ENCODE measurements at places on chromosomes 13 and 19.

DNA sequence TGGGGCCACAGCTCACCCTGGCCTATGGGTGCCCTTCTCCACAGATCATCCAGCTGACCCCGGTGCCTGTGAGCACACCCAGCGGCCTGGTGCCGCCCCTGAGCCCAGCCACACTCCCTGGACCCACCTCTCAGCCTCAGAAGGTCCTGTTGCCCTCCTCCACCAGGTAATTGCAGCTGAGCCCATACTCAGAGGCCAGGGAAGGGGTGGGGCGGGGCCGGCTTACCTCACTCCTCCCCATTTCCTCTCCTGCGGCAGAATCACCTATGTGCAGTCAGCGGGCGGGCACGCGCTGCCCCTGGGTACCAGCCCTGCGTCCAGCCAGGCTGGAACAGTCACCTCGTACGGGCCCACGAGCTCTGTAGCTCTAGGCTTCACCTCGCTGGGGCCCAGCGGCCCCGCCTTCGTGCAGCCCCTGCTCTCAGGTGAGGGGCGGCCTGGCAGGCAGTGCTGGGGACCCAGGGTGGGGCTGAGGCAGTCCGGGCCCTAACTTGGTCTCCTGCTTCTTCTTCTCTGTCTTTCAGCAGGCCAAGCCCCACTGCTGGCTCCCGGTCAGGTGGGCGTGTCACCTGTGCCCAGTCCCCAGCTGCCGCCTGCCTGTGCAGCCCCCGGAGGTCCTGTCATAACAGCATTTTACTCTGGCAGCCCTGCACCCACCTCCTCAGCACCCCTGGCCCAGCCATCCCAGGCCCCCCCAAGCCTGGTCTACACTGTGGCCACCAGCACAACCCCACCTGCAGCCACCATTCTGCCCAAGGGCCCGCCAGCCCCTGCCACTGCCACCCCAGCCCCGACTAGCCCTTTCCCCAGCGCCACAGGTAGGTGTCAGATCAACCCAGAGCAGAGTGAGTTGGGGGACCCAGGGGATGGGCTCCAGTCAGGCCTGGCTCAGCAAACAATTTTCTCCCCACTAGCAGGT lies 9.6 kb upstream of the PRR19 start:
- no peak for DNase-seq

DNA sequence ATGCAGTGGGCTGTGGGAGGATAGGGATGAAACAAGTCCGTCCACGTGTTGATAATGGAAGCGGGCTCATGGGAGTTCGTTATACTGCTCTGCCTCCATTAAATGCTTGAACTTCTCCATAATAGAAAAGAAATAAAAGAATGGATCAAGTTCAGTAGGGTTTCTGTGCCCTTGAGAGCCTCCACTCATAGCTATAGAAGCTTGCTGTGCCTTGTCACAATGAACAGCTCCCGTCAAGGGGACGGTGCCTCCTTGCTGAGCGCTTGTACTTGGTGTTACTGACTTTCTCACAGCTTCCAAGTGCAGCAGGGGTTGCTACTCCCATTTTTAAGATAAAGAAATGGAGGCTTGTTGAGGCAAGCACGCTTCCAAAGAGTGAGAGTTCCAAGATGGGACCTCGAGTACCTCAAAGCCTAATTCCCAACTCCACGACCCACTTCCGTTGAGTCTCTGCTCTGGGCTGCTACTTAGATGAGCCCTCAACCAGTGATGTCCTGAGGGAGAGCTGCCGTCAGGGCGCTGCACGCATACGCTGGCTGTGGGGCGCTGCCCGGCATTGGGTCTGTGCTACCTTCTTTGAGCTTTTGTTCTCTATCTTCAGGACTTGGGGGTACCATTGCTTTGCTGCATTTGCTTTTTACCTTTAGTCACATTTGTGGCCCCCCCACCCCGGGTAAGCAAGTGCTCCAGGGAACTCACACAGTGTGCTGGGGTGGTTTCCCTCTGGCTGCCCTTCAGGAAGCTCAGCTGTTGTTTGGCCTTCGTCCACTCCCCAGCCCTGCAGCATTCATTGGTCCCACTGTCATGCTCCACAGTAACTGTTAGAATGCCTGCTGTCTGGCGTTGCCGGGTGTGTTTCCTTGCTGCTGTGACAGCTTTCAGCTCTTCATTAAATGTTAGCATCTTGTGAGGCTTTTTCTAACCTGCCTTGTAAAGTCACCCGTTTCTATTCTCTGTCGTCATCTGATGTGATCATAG lies 9.5 kb downstream of the SNRNP70 start:
- peak; percentile 28 for DNase-seq

DNA sequence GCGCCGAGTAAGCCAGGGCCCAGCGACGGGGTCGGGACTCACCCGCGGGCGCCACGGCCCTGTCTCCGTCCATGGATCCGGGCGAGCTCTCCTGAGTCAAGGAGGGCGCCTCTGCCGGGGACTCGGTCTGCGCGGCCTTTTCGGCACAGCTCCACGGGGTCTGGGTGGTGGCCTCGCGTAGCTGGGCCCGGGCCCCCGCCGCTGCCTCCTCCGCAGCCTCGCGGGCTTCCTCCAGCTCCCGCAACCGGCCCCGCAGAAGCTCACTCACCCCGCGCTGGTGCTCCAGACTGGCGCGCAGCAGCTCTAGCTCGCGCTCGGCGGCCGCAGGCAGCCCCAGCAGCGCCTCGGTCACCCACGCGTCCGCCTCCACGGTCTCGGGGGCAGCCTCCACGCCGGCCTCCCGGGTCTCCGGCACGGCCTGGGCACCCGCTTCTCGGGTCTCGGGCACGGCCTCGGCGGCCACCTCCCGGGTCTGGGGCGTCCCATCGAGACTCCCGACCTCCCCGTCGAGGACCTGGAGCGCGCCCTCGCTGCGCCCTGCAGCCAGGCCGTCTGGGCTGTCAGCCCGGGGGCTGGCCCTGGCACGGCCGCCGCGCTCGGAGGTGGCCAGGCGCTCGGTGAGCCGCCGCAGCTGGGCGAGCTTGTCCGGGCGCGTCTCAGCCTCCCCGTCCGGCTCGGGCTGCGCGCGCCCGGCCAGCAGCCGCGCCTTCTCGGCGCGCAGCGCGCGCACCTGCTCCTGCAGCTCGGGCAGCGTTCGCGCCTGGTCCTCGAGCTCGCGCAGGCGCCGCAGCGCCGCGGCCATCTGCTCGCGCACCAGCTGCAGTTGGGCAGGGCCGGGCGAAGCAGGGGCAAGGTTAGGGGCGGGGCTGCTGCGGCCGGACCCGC lies 8.4 kb downstream of the KANK3 start:
- DNase-seq: peak; percentile 43

DNA sequence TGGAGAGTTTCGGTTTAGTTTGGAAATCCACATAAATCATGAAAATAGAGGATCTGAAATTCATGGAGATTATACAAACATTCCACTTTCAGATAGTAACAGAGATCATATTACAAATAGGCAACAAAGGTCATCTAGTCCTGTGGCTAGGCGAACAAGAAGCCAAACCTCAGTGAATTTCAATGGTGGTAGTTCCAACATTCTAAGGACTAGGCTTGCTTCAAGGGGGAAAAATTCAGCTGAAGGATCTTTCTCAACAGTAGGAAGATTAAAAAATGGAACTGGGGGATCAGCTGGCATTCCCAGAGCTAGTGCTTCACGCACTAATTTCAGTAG lies 47.0 kb downstream of the FOXO1 start:
- DNase-seq: peak; percentile 27

GRCh38 chr13:45696610-45697226 lies 5.4 kb upstream of the CBY2 start:
- no peak for DNase-seq

- DNase-seq: no peak
Observed at GRCh38 chr19:5073153-5073844, 104.4 kb downstream of the KDM4B start.

- DNase-seq: no peak
Observed at GRCh38 chr19:51803519-51803918, 8.6 kb downstream of the FPR3 start.

- DNase-seq: no peak
Observed at GRCh38 chr13:53848366-53848961, 819.9 kb downstream of the OLFM4 start.

GRCh38 chr13:33375421-33375820 lies 89.9 kb upstream of the STARD13 start:
- no peak for DNase-seq

- no peak for DNase-seq
Observed at GRCh38 chr13:87779426-87779825, 108.3 kb downstream of the SLITRK5 start.

DNA sequence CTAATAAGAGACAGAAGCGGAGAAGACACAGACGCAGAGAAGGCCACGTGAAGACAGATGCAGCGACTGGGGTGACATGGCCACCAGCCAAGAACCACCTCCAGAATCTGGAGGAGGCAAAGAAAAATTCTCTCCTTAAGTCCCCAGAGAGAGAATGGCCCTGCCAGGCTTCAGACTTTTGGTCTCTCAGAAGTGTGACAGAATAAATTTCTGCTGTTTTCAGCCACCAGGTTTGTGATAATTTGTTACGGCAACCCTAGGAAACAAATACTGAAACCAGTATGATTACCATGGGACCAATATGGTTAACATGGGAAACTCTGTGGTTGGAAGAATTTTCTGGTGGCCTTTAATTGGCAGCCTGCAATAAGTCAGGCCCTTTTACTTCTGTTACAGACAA lies 63.9 kb upstream of the DOCK9 start:
- no peak for DNase-seq

- DNase-seq: no peak
Observed at GRCh38 chr13:50712456-50712855, 131.0 kb downstream of the DLEU7 start.

- DNase-seq: peak; percentile 13
Observed at GRCh38 chr13:43472980-43473379, 313.8 kb downstream of the ENOX1 start.

GRCh38 chr13:87208636-87209035 lies 462.5 kb upstream of the SLITRK5 start:
- no peak for DNase-seq

- DNase-seq: no peak
Observed at GRCh38 chr13:59038824-59039223, 1124.9 kb downstream of the DIAPH3 start.

DNA sequence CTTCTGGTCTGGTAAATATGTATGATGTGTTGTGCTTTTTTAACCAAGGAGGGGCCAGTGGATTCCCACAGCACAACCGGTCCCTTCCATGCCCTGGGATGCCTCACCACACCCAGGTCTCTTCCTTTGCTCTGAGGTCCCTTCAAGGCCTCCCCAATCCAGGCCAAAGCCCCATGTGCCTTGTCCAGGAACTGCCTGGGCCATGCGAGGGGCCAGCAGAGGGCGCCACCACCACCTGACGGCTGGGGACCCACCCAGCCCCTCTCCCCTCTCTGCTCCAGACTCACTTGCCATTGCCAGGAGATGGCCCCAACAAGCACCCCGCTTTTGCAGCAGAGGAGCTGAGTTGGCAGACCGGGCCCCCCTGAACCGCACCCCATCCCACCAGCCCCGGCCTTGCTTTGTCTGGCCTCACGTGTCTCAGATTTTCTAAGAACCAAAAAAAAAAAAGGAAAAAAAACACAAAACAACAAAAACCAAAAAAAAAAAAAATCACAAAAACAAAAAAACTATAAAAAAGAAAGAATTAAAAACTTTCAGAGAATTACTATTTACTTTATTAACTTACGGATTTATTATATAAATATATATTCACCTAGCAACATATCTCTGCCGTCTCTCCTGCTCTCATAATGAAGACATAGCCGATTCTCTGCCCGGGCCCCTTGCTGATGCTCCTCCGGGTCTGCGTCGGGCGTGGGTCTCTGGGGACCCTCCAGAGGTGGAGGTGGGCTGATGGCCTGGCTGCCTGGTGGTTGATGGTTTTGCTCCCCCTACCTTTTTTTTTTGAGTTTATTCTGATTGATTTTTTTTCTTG lies 14.4 kb downstream of the CAPN12 start:
- DNase-seq: peak; percentile 44

GRCh38 chr13:29428310-29429181 lies 166.9 kb downstream of the SLC7A1 start:
- DNase-seq: no peak

DNA sequence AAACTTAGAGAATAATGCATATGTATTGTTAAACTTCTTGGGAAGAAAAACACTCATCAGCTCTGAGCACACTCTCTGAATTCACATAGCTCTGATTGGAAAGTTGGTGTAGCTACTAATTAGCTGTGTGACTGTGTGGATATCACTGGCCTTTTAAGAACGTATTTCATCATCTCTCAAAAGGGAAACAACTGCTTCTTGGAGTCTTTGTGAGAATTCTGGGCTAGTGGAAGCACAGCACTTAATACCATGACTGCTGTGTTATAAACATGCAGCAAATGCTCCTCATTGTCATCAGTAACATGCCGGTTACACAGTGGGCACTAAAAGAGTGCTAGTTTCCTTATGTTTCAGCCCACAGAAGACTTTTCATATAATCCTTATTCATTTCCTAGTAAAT lies 220.9 kb upstream of the CSNK1A1L start:
- peak; percentile 18 for DNase-seq

DNA sequence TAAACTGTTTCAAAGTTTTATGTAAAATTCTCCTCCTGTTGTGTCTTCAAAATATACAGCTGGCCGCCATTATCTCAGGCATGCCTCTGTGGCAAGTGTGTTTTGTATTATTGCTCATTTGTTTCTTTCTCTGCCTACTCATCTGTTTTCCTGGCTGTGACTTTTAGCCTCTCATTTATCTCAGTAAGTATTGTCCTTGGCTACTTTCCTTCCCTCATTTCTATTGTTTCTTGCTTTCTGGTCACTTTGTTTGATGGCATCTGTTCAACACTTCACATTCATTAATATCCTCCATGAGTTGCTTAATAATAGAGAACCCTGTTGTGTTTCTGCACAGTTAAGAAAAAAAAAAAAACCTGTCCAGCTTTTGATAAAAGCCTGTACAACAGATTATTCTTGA lies 869.4 kb downstream of the PCDH17 start:
- no peak for DNase-seq

GRCh38 chr13:42039457-42039945 lies 8.9 kb upstream of the DGKH start:
- DNase-seq: no peak

DNA sequence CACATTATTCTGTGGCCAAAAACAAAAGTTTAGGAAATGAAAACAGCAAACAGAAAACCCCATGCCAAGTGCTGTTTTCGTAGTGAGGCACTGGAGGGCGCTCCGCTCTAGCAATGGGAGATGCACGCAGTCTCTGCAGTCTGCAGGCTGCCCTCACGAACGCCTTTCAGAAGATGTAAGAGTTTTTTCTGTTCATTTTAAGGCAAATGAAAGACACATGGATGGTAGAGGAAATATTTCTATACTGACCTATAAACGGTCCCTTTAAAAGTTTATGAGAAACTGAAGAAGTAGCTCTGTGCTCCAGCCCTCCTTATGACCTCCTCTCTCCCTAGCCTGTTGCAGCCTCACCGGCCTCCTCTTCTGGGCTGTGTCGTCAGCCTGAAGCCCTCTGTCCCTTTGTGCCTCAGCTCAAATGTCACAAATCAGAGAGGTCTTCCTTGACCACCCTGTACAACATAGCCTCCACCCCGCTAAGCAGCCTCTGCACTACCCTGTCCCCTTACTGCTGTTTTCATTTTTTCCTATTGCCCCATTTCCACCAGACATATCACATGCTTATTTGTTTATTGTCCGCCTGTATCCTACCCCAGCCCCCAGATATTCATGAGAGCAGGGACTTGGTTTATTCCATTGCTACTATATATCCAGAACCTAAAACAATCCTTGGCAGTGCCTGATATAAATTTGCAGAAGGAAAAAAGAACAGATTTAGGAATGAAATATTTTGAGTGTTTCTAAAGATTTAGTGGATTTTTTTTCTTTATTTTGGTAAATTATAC lies 116.4 kb downstream of the TM9SF2 start:
- DNase-seq: peak; percentile 49
